Endothelial cell of umbilical vein (primary cell): ENCODE measurements at places on chromosomes 3 and 15. TPM values are rescaled to one million over a fixed set of nuclear protein-coding genes. Genes with fewer than 3 reads are reported as not detected.

DNA sequence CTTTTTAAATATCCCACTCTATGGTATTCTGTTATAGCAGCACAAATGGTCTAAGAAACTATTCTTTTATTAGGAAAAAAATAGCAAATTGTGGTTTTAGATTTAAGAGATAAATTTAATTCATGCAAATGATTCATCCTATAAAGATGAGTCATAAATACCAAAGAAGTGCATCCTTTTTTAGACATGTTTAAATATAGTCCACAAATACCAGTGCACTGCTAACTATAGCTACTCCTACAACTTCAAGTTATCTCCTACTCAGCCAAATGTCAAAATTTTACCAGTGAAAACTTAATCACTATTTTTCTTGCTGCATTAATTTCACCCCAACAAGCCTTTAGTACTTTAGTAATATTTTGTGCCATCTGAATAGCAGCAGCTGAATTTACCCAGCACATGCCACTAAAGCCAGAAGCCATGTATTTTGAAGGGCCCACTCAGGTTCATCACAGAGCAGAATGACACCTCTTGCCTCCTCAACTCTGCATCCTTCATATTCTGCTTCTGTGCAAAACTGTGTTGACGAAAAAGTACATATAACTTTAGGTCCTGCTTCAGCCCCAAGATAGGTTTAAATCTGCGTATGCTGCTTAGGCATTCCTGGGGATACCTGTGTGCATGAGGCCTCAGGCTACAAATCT is 24.9 kb downstream of the CX3CR1 start:
- no peak overlapping the region for H3K4me3 ChIP-seq
- peaks cover 6% of the 10 kb centered on the region for H3K27me3 ChIP-seq
- DNase-seq = no peak
- H3K27ac ChIP-seq = no peak overlapping the region
- no peaks in the 10 kb centered on the region for H3K4me1 ChIP-seq

GOLGA8J gene
- 0.35 TPM in 1 of 2 replicates, not detected in the other for total RNA-seq

- DNase-seq = peak; percentile 94
- H3K36me3 ChIP-seq = no peaks in the 10 kb centered on the region
- H3K27ac ChIP-seq = peak overlapping the region; percentile 61
- H3K4me1 ChIP-seq = peaks cover 9% of the 10 kb centered on the region
These were observed 16.0 kb downstream of the ANKRD63 start for GRCh38 chr15:40266828-40267304.

- H3K27me3 ChIP-seq = no peaks in the 10 kb centered on the region
- H3K4me1 ChIP-seq = peaks cover 13% of the 10 kb centered on the region
- no peak overlapping the region for H3K4me3 ChIP-seq
- no peak overlapping the region for H3K27ac ChIP-seq
- H3K36me3 ChIP-seq = no peaks in the 10 kb centered on the region
- no peak for DNase-seq
These were observed 19.0 kb downstream of the PLS1 start for GRCh38 chr3:142615171-142615570.

- no peak overlapping the region for H3K27ac ChIP-seq
- no peak overlapping the region for H3K4me3 ChIP-seq
- DNase-seq = no peak
- H3K36me3 ChIP-seq = no peaks in the 10 kb centered on the region
- no peaks in the 10 kb centered on the region for H3K4me1 ChIP-seq
These were observed 51.0 kb upstream of the FURIN start for GRCh38 chr15:90817117-90818057.

DNA sequence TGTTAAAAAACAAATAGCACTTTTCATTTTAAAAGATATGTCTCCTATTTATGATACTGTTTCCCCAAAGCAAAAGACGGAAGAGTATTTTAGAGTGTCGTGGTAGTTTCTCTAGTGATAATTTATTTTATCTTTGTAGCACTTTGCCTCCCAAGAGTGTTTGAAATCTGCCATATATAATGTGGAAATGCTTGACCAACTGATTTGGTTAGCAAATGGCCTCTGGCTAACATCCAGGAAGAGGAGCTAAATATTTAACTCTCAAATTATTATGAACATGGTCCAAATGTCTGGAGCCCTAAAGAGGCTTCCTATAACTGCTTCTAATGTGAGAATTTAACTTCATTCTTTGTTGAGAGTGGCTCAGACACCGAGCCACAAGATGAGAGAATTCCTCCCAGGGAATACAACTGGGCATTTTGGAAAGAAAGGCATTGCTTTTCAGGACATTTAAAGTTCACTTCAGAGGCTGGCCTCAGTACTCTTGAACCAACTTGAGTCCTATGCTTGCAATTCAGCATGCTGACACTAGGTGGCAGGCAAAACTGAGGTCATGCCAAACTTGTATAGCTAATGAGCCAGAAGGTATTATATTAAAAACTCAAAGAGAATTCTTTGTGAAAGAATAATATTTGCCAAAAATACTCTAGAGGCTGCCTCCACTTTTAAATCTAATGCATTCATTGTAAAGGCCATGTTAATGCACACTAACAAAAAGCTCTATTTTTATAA is 104.5 kb downstream of the RARB start:
- H3K27ac ChIP-seq = no peak overlapping the region
- H3K4me1 ChIP-seq = peaks cover 6% of the 10 kb centered on the region
- H3K27me3 ChIP-seq = no peaks in the 10 kb centered on the region
- no peaks in the 10 kb centered on the region for H3K36me3 ChIP-seq

DNA sequence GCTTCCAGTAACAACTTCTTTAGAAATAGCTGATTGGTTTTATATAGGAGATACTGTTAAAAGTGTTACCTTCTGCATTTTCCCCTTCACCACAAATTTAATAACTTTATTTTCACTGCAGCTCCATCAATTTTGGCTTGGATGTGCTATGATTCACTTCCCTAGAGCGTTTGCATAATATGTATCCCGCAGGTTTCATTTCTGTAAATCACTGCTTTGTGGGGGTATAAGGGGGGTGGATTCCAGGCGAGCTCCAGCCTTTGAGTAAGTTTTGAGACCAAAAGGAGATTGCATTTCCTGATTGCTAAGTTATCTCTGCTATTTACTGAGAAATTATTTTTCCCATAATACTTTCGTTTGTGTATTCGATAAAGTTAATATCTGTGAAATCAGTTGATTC is 232.6 kb downstream of the TBL1XR1 start:
- H3K27me3 ChIP-seq = no peaks in the 10 kb centered on the region
- no peak overlapping the region for H3K4me3 ChIP-seq
- no peaks in the 10 kb centered on the region for H3K36me3 ChIP-seq
- DNase-seq = no peak
- H3K27ac ChIP-seq = no peak overlapping the region

DNA sequence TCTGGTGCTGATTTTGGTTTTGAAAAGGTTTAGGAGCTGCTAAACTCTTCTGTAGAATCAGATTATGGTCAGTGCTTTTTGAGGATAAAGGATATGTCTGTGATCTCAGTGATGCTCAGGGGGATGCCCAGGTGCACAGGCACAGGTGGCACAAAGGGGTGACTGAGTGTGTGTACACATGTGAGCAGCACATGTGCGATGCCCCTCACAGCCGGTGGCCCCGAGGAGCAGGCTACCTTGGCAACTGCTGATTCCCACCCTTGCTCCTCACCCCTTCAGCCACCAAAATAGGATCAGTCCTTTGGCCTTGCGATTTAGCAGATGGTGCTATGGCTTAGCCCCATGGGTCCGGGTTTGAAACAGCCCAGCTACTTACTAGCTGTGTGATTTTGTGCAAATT is 51.1 kb downstream of the POMGNT2 start:
- H3K27me3 ChIP-seq = peaks cover 4% of the 10 kb centered on the region
- no peak overlapping the region for H3K4me3 ChIP-seq
- H3K4me1 ChIP-seq = no peaks in the 10 kb centered on the region
- no peak for DNase-seq

- no peak overlapping the region for H3K27ac ChIP-seq
- no peak overlapping the region for H3K4me3 ChIP-seq
- peaks cover 7% of the 10 kb centered on the region for H3K4me1 ChIP-seq
- H3K27me3 ChIP-seq = no peaks in the 10 kb centered on the region
- H3K36me3 ChIP-seq = peaks cover 6% of the 10 kb centered on the region
These were observed 46.5 kb downstream of the MSL2 start for GRCh38 chr3:136149667-136150066.

- no peaks in the 10 kb centered on the region for H3K36me3 ChIP-seq
- H3K4me1 ChIP-seq = no peaks in the 10 kb centered on the region
- no peak overlapping the region for H3K27ac ChIP-seq
- no peak for DNase-seq
- no peaks in the 10 kb centered on the region for H3K27me3 ChIP-seq
These were observed 14.7 kb downstream of the FHIT start for GRCh38 chr3:61236556-61236955.

GRCh38 chr3:159252274-159252673 is 450.4 kb downstream of the MFSD1 start:
- peaks cover 6% of the 10 kb centered on the region for H3K4me1 ChIP-seq
- peaks cover 6% of the 10 kb centered on the region for H3K27me3 ChIP-seq

DNA sequence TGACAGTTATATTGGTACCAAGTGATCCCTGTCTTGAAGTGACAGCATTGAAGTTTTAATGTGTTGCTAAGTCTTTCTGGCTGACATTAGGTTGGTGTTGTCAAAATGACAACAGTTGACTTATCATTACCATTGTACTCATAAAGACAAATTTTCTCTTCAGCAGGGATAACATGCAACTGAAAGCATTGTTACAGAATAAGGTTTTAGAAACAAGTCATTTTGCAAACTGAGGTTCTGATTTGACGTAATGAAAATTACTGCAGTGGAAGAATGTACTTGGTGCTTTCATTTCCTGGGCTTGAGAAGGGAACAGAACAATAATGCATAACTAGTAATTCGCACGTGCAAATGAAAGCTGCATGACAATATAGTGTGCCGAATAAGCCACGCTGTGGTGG is 75.1 kb downstream of the MOBP start:
- H3K4me3 ChIP-seq = no peak overlapping the region
- no peaks in the 10 kb centered on the region for H3K36me3 ChIP-seq
- no peak overlapping the region for H3K27ac ChIP-seq
- no peaks in the 10 kb centered on the region for H3K27me3 ChIP-seq

- H3K36me3 ChIP-seq = no peaks in the 10 kb centered on the region
- H3K27me3 ChIP-seq = peaks cover 5% of the 10 kb centered on the region
- no peak overlapping the region for H3K27ac ChIP-seq
- H3K4me3 ChIP-seq = no peak overlapping the region
- peak; percentile 44 for DNase-seq
- no peaks in the 10 kb centered on the region for H3K4me1 ChIP-seq
These were observed 31.4 kb upstream of the PRTG start for GRCh38 chr15:55774113-55774970.

DNA sequence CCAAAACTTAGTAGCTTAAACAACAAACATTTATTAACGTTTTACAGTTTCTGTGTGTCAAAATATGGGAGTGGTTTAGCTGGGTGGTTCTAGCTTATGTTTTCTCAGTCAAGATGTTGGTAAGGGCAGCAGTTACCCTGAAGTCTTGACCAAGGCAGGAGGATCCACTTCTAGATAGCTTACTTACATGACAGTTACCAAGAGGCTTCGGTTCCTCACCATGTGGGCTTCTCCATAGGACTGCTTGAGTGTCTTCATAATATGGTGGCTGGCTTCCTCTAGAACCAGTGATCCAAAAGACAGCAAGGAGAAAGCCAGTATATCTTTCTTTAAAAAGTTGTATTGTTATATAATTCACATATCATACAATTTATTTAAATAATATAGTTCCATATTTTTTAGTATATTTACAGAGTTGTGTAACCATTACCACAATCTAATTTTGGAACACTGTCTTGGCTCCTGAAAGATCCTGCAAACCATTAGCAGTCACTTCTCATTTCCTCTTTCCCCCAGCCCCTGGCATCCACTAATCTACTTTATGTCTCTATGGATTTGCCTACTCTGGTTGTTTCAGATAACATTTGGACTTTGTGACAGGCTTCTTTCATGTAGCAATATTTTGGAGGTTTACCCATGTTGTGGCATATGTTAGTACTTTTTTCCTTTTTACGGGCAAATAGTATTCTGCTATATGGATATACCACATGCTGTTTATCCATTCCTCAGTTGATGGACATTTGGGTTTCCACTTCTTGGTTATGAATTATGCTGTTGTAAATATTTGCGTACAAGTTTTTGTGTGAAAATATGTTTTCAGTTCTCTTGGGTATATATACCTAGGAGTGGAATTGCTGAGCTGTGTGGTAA is 33.3 kb downstream of the MAPK6 start:
- H3K27me3 ChIP-seq = no peaks in the 10 kb centered on the region
- H3K27ac ChIP-seq = no peak overlapping the region

DNA sequence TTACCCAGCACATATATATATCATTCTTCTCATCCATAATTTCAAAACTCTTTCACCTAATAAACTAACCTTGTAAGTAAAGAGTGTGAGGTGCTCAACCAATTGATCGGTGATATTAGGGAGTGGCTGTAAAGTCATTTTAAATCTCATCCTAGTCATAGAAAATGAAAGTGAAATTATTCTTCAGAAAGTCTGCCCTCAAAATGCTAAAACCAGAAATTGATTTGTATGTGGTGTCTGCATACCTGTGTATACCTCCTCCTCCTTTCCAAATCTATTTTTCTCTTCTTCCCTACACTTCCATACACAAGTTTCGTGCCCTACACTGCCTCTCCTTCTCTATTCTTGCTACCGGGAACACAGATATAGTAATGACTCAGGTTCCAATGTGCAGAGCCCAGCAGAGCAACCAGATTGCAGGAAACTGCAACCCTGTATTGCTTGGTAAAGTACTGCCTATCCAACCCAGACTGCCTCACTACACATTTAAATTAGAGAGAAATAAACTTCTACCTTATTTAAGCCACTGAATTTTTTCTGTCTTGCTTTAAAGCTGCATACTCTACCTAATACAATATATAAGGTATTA is 7.4 kb upstream of the TBC1D5 start:
- H3K4me1 ChIP-seq = no peaks in the 10 kb centered on the region
- DNase-seq = no peak

DNA sequence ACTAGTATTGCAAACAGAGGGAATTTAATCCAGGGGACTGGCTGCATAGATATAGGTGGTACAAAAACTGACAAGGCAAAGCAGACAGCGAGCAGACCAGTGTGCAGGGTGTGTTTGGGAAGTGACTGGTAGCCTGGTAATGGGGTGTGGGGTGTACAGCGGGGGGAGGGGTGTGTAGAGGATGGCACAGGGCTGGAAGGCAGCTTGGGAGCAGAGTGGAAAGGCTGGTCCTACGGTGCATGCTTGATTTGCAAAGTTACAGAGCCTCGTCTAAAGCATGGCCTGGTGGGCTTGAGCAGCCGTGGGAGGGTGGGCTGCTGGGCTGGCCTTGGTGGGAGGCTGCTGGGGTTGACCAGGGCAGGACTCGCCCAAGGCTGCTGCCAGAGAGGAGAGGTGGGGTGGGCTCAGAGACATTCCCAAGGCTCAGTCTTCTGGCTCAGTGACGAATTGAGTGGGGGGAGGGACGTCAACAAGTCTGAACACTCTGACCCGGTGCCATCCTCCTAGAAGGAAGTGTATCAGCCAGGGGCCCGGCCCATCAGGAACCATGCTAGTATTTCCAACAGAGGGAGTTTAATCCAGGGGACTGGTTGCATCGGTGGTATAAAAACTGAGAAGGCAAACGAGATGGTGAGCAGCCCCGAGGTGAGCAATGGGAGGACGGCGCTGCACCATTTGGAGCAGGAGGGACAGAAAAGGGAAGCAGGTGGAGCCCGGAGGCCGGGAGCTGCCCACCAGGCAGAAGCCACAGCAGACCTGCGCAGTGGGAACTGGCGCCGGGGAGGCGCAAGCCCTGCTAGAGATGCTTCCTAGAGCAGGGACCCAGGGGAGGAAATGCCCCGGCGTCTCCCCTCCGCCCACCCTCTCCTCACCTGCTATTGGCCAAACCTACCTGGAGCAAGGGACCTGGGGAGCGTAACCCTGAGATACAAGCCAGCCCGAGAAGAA is 29.2 kb downstream of the CPN2 start:
- H3K36me3 ChIP-seq = no peaks in the 10 kb centered on the region
- no peak overlapping the region for H3K4me3 ChIP-seq
- H3K27me3 ChIP-seq = peaks cover 2% of the 10 kb centered on the region
- no peak overlapping the region for H3K27ac ChIP-seq

STT3B gene
- total RNA-seq = 113 and 114 TPM in 2 replicates

- DNase-seq = no peak
- peaks cover 3% of the 10 kb centered on the region for H3K27me3 ChIP-seq
- no peak overlapping the region for H3K4me3 ChIP-seq
These were observed 35.8 kb upstream of the UMPS start for GRCh38 chr3:124694486-124694885.

A4GNT gene
- not detected in 2 replicates for total RNA-seq
